Hematopoietic multipotent progenitor cell treated with erythropoietin and hydrocortisone succinate and interleukin-3 and kit ligand, for 4 days (in vitro differentiated cells): ENCODE measurements at places on chromosomes 2 and 18.

DNA sequence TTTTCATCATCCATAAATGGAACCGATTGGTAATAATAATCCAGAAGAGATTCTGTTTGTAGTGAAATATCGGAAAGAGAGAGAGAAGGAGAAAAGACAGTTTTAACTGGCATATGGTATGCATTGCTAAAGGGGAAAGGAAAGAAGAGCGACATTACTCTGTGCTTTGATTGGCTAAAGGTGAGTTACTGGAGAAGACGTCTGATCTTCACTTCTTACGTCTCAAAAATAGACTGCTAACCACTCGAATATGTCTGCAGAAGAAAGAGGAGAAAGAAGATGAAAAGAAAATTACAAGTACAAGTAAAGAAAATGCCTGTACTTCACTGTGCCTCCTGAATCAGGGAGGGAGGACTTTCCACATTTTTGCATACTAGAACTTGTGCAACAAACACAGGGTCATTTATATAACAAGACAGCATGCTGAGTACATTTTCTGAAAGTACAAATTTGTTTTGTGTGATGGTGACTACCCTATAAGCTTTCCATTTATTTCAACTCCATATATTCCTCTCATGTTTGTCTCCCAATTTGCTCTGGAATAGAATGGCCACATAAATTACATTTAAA lies 787.2 kb downstream of the RNF144A start:
- DNase-seq = no peak

- no peak for DNase-seq
Measured at GRCh38 chr2:140855471-140855870, 1275.3 kb downstream of the LRP1B start.

DNA sequence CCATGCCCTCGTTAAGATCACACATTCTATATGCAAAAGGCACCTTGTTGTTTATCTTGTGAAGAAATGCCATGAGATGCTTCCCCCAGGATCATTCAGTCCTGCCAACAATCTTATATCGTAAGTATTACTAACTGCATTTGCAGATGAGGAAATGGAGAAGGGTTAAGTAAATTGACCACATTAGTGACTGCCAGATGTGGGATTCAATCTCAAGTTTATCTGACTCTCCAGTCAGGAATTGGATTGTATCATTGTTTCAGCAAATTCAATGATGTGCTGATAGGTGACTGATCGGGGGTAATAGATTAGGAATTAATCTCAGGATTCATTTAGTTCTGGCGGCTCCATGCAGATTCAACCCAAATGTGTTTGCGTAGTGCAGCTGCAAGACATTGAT lies 106.2 kb downstream of the CNTNAP5 start:
- DNase-seq = no peak

DNA sequence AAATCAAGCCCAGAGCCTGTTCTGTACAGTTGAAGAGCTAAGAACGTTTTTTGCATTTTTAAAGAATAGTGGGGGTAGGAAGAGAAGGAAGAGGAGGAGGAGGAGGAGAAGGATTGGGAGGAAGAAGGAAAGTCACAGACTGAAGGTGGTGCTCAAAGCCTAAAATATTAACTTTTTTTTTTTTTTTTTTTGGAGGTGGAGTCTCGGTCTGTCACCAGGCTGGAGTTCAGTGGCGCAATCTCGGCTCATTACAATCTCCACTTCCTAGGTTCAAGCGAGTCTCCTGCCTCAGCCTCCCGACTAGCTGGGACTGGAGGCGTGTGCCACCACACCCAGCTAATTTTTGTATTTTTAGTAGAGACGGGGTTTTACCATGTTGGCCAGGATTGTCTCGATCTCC lies 18.3 kb upstream of the KLHL29 start:
- no peak for DNase-seq

GRCh38 chr2:102186791-102187495 lies at the start of gene IL1RL2:
Gene IL1RL2, plus strand, starts transcription at chr2:102187023. Its CDS starts 845 bp downstream, at chr2:102187868.
- no peak for DNase-seq

GRCh38 chr2:168239281-168239680 lies 8.1 kb downstream of the STK39 start:
- DNase-seq = no peak

GRCh38 chr2:59184276-59185020 lies 943.3 kb upstream of the FANCL start:
- DNase-seq = peak; percentile 58

DNA sequence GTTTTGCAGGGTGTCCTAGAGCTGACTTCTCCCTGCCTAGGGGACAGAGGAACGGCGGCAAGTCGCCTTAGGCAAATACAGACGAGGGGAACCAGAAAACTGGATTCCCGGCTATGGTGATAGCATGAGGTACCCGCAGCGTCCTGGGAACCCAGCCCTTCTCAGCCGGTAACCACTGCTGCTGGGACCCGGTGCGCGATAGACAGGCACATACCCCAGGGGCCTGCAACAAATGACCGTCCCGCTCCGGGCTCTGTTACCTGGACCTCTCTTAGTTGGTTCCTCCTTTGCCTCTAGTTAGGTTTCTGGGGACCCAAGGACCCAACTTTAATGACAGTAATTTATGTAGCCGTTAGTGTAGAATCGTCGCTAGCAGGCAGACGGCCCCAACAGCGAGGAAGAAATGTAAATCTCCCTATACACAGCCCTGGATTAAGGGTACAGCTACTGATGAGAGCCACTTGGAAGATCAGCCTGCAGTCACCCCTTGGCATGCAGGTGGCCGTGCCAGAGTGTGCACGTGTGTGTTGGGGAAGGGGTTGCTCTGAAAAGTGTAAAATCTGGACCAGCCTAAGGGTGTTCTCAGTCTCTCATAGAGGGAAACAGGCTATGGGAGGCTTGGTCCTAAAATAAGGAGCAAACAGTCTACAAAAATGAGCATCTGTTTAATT lies 819 bp upstream of the SERPINE2 start:
- DNase-seq = no peak

DNA sequence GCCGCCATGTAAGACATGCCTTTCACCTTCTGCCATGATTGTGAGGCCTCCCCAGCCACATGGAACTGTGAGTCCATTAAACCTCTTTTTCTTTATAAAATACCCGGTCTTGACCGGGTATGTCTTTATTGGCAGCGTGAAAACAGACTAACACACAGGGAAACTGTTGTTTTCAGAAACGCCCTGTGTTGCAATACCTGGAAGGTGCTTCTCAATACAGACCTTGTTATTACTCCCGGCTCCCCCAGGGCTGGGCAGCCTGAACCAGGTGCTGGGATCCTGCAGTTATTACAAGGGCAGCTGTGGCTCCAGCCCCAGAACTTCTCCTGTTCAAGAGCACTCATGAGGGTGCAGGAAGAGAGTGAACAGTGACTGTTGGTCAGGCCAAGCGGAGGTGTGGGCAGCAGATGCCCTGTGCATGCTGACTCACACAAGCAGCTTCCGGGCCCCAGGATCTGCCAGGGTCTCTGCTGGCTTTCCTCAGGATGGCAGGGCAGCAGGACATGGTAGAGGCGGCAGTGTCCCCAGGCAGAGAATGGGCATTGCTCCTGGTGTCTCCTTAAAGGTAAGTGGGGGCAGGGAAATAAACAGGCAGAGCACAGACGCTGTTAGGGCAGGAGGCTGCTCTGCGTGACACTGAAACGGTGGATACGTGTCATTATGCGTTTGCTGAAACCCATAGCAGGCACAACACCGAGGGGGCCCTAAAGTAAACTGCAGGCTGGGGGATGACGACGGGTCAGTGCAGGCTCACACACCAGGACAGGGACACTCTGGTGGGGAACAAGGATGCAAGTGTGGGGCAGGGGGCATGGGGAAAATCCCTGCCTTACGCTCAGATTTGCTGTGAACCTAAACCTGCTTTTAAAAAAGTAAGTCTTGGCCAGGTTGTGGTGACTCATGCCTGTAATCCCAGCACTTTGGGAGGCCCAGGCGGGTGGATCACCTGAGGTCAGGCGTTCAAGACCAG lies 89.1 kb downstream of the NDUFA10 start:
- DNase-seq = no peak

- DNase-seq = no peak
Measured at GRCh38 chr2:19710230-19710629, 191.6 kb downstream of the TTC32 start.

DNA sequence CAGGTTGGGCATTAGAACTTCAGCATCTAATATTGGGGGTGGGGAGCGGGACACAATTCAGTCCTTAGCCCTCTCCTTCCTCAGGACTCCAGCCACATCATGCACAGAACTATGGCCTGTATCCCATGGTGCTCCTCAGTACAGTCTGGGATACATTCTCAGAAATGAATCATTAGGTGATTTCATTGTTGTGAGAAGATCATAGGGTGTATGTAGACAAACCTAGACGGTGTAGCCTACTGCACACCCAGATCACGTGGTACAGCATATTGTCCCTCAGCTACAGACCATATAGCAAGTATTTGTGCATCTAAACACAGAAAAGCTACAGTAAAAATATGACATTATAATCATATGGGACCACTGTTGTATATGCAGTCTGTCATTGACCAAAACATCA lies 23.2 kb upstream of the IMP4 start:
- no peak for DNase-seq

- no peak for DNase-seq
Measured at GRCh38 chr2:236593956-236594355, 24.3 kb downstream of the ACKR3 start.

- no peak for DNase-seq
Measured at GRCh38 chr2:64463781-64464180, 9.8 kb downstream of the LGALSL start.

- peak; percentile 40 for DNase-seq
Measured at GRCh38 chr2:123578016-123578415, 447.1 kb upstream of the CNTNAP5 start.
